ENCODE measurements at places on chromosomes 11 and 22.

DNA sequence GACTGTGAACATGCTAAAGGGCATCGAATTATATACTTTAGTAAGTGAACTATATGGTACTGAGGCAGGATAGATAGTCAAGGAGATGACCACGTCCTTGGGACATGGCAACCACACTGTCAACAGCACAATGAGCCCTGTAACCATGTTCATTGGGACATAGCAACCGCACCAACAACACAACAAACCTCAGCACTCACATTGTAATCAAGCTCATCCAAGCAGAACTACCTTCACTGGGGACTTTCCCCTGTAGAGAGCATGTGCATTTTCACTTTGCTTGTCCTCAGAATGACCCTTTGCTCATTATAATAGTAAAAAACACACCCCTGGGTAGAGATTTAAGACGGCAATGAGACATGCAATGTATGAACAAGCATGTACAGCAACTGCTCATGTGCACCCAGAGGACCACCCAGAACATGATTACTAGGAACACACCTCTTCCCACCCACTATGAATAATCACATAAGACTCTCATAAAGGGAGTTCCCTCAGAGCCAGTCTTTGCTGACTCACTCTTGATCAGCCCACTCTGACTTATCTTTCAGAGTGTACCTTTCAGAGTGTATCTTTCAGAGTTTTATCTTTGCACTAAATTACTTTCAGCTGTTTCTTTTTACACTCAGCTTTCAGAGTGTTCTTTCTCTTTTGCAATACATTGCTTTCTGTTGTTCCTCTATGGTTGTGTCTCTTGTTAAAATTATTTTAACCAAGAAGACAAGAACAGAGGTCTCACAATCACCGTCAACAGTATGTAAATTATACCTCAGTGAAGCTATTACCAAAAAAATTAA, 4.1 kb upstream of the PLAAT2 start:
- peak; percentile 86 for DNase-seq

DNA sequence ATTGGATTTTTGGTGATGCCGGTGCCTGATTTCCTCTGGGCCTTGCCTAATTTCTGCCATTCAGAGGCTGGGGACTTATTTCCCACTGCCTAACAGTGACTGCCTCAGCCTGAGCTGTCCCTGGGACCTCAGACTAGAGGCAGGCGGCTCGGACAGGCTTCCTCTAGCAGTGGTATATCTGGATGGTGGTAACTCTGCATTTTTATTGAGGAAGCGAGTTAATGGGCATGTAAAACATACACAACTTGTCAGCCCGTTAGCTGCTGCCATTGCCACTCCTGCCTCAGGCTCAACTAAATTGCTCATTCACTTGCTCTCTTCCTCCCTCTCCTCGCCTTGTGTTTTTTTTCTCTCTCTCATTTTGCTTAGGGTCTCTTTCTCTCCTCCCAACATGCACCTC, 561.6 kb downstream of the BUD13 start:
- no peak for DNase-seq

DNA sequence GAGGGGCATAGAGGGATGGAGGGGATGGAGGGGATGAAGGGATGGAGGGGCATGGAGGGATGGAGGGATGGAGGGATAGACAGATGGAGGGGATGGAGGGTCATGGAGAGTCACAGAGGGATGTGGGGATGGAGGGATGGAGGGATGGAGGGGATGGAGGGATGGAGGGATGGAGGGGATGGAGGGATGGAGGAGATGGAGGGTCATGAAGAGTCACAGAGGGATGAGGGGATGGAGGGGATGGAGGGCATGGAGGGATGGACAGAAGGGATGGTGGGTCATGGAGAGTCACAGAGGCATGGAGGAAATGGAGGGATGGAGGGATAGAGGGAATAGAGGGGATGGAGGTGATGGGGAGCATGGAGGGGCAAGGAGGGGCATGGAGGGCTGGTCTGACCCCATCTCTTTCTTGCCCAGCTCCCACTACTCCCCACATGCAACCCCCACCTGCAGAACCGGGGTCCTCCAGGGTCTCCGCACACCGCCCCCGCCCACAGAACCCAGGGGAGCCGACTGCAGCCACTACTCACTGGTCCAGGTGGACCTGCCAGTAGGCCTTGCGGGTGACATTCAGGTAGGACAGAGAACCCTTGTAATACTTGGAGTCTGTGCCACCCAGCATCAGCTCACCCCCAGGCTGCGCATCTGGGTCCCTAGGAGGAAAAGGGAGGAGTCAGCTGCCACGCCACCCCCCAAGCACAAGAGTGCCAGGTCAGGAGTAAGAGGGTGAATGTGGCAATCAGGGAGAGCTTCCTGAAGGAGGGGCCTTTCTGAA, 4.2 kb upstream of the IFITM10 start:
- no peak for DNase-seq

DNA sequence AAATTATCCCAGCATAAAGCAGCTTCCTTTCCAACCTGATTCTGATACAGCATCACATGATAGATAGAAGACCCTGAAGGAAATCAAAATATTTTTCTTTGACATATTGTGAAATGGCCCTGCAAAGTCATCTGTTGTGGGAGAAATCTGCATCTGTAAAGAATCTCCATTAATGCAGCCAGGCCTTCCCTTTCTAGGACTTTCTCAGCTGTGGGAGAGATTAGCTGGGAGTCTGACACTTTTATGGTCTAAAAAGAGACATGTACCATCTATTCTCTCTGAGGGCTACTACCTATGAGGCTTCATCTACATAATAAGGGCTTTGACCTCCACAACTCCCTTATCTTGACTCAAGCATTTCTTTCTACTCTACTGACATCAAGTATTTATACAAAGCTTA, 238.1 kb downstream of the SWAP70 start:
- DNase-seq: no peak

DNA sequence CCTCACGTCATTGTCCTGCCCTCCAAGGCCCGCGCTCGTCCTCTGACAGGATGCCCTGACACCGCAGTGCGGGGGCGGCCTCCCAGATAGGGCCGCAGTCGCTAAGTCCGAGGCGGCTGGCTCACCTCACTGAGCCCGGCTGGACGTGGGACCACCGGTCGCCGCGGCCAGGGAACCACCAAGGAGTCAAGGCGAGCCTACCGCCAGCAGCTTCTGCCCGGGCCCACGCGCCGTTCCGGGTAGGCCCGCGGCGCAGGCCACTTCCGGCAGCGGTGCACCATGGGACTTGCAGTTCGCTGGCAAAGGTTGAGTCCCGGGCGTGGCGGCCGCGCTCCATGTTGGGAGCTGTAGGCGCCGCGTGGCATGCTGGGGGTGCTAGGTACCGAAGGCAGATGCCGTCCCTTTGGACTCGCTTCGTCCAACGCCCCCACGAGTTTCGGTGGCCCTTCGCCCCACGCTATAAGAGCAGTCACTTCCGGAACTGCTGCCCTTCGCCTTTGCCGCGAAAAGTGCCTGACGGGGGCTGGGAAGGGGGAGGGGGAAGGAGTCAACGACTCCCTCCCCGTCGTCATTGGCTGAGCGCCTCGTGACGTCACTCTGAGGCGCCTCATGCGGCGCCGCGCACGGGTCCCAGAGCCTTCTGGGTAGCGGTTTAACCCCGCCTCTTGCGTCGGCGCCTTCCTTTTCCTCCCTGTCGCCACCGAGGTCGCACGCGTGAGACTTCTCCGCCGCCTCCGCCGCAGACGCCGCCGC, at the start of gene RPLP2:
TSS of gene RPLP2 (plus strand) at position 681 of the 753 bp plus-strand sequence. CDS start 268 bp downstream, outside the sequence.
- peak; percentile 98 for DNase-seq

DNA sequence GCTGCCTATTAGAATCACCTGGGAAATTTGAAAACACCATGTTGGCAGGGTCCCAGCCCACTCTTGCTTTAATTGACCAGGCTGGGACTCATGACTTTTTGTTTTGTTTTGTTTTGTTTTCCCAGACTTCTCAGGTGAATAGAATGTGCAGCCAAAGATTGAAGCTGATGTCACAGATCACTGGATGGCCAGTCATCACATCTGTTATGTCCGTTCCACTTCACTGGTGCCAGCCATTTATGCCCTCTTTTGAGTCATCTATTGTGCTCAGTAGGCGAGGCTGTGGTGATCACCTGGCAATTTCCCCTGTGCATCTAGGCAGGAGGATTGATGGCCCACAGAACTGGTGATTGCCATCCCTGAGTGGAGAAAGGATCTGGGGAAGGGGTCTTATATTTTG, 297.3 kb downstream of the INSC start:
- no peak for DNase-seq

DNA sequence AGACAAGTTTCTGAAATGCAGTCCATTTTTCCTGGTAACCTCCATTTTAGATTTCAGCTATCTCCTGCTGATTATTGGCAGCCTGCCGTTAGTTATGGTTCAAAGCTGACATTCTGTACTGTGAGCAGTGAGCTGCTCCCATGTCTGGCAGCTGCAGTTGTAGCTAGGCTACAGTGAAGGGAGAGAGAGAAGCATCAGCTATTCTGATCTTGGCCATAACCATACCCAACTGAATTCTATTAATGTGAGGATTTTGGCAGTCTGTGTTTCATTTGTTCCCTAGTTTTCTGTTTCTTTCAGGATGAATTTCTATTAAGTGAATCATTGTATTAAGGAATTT, 33.4 kb downstream of the SIK2 start:
- DNase-seq: peak; percentile 89

DNA sequence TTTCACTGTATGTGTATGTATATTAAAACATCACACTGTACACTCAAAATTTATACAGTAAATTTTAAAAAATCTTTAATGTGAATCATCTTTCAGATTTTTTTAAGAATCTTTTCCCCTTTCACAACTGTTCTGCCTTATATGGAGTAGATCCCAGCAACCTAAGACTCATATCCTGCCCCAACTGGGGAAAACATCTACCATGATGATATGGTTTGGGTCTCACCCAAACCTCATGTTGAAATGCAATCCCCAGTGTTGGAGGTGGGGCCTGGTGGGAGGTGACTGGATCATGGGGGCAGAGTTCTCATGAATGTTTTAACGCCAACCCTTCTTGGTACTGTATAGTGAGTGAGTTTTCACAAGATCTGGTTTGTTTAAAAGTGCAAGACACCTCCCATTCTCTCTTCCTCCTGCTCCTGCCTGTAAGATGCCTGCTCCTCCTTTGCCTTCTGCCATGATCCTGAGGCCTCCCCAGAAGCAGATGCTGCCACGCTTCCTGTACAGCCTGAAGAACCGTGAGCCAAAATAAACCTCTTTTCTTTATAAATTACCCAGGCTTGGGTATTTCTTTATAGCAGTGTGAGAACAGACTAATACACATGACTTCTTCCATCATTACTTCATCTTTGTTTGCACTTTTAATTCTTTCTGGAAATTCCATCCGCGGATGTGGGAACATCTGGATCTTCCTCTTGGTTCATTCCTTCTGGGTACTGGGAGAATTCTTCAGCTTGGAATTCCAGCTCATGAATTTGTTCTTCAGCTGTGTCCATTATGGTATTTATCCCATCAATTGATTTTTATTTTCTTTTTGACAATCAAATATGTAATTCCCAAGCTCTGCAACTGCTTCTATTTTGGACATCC, 36.9 kb downstream of the LINC01488 start:
- DNase-seq: peak; percentile 89

GRCh38 chr11:120285256-120285655, 39.8 kb upstream of the TLCD5 start:
- no peak for DNase-seq

DNA sequence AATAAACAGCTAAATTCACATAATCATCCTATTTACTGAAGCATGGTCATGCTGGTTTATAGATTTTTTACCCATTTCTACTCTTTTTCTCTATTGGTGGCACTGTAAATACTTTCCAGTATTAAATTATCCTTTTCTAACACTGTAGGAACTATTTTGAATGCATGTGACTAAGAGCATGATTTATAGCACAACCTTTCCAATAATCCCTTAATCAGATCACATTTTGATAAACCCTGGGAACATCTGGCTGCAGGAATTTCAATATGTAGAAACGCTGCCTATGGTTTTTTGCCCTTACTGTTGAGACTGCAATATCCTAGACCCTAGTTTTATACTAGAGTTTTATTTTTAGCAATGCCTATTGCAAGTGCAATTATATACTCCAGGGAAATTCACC, 10.7 kb downstream of the RAG1 start:
- no peak for DNase-seq

DNA sequence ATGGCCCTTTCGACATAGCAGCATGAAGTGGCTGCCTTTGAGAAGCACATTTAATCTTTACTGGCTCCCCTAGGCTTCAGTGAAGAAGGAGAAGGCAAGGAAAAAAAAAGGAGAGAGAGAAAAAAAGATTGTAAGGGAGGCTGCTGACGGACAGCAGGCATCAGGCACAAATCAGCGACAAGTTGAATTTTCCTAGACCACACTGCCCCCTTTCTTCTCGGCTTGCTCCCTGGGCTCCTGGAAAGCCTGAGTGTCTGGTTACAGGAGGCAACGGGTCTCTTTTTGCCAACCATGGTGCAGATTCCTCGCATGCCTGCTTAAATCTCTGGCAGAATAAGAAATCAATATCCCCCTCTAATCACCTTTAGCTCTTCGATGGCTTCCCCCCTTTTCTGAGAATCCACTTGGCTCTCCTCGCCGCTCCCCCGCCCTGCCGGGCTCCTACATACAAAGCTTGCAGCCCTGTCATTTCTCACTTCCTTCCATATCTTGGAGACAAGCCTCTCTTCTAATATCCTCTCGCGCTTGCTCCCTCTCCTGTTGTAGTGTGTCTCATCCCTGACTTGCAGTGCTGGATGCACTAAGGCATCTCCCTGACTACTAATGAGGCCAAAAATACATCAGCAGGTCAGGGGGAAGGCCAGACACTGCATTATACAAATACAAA, 14.3 kb downstream of the BLID start:
- DNase-seq: peak; percentile 89

DNA sequence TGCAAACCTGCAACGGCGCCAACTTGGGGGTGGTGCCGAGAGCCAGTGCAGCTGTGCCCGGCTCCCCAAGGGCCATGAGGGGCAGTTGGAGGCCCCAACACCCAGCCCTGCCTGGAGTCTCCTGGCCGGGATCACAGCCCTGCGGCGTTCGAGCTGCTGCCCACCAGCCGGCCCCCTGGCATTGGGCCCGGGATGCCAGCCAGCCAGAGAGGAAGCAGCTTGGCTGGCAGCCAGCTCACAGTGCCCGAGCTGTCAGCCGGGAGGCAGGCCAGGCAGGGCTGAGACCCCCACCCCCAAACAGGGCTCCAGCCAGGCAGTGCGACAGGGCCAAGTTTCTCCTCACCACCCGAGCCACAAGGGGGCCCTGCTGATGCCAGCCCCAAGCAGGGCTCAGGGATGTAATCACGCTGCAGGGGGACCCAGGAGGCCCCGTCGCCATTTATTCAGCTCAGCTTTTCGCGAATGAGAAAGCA, 26.0 kb upstream of the TCF20 start:
- no peak for DNase-seq

Data from astrocyte of the spinal cord (primary cell).